ENCODE measurements at places on chromosomes 7 and 10.

DNA sequence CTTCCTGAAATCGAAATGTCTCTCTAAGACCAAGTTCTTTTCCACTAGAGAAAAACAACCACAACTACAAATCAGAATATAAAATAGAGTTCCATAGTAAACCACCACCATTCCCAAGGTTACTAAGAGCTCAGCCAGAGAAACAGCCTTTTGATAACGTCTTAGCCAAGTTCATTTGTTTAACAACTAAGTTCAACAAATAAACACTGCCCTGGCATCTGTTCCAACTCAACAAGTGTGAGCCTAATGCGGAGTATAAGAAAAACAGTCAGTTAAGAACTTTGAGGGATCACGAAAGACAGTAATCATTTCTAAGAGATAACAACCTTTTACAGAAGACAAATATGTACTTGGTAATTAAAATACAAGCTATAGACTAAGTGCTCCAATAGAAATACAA, 77.3 kb downstream of the CALD1 start:
- no peak for DNase-seq

DNA sequence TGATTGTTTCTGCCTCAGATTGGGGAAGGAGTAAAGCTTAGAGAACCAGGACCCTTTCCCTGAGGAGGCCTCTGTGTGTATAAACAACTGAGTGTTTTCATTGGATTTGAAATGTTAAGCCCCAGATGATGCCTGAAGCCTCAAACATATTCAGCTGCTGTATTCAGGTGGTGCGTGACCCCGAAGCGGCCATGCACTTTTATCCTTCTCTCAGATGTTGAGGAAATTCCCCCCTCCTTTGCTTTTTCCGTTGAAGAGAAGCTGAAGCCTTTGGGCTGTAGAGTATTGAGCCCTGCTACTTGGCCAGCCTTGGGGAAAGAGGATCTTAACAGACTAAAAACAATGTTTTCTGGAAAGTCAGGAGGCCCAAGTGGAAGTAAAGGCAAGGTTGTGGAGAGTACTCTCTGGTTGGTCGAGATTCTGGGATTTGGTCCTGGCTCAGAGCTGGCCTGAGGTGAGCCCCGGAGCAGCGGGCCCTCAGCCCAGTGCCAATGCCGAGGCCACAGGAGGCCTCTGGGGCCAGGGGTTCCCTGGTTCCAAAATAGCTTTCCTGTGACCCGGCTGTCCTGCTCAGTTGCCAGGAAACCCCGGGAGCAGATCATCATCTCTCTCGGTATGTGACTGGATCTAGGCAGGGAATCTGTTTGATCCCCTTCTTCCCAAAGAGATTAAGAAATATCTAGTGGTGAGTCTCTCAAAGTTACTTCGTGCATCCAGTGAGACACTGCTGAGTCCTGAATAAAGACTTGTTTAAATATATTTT, 22.5 kb downstream of the FKBP6 start:
- DNase-seq = no peak

DNA sequence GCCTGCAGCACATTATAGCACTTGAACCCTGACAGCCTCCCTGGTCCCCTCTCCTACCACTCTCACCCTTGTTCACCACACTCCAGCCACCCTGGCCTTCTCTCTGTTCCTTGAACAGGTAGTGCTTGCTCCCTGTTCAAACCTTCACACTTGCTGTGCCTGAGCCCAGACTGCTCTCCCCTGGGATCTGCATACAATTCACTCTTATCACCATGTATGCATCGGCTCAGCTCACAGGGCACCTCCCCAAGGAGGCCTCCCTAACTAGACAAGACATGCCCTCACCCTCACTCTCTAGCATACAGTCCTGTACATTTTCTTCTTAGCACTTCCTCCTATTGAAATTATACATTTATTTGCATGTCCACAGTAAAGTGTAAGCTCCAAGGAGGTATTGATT, 59.3 kb downstream of the FAM13C start:
- no peak for DNase-seq

GRCh38 chr10:69957886-69958555, 94.6 kb upstream of the MACROH2A2 start:
- DNase-seq = no peak

GRCh38 chr10:47042780-47043750, 131.8 kb downstream of the PTPN20 start:
- no peak for DNase-seq

DNA sequence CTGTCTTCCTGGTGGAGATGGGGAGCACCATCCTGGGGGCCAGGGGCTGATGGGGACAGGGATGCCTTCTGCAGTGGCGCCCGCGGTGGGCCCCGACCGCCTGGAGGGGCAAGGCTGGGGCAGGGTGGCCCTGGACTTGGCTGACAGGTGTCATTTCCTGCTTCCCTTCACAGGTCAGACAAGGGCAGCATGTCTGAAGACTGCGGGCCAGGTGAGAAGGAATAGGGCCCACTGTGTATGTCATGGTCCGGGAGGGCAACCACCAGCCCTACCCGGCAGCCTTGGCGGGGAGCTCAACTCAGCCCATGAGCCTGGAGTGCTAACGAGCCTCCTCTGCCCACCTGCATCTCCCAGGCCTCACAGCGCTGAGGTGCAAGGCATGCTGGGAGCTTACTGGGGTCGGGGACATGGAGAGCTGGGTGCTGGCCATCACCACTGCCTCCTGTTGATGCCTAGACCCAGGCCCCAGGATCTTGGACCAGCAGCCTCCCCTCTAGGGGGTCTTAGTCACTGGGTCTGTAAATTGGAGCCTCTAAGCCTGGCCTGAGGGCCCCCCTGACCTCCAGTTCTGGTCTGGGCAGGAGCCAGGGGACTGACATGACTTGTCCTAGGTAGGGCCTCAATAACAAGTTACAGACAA, 28.0 kb upstream of the SRRM3 start:
- DNase-seq = no peak

DNA sequence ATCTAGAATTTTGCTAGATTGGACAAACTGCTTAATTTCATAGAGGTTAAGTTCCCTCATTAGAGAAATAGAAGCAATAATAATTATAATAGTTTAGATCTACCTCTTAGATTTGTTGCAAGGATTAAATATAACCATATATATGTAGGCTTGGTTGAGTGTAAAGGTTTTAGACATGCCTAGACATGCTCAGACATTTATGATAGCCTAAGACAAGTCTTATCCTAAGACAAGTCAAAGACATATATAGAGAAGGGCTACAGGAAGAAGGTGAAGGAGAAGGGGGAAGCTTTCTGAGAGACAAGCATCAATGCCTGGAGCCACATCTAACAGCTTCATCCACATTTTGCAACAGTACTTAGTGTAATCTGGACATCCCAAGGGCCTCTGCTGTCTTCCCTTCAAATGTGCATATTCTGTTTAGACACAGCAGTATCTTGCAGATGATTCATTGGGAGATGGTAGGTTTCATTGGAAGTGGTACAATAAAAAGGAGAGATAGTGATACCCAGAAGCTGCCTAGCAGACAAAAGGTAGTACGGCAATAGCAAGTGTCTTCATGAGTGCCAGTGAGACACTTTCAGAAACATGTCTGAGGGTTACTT, 146.5 kb downstream of the HGF start:
- no peak for DNase-seq

- no peak for DNase-seq
Observed at GRCh38 chr10:117351558-117351957, 23.7 kb downstream of the PDZD8 start.

DNA sequence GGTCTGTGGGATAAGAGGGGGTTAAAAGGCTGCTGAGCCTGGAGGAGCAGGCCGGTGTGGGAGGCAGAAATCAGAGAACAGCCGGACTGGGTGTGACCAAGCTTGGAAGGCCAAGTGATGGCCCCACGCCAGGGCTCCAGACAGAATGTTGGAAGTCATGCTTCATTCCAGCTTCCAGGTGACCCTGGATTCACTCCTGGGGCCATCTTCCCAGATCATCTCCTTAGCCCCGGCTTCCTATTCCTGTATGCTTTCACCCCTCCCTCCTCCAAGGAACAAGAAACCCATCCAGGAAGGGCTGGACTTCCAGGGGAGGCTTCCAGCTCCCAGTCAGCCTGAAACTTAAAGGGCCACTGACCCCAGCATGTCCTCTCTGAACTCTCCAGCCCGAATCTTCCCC, 1.0 kb downstream of the INMT start:
- no peak for DNase-seq

DNA sequence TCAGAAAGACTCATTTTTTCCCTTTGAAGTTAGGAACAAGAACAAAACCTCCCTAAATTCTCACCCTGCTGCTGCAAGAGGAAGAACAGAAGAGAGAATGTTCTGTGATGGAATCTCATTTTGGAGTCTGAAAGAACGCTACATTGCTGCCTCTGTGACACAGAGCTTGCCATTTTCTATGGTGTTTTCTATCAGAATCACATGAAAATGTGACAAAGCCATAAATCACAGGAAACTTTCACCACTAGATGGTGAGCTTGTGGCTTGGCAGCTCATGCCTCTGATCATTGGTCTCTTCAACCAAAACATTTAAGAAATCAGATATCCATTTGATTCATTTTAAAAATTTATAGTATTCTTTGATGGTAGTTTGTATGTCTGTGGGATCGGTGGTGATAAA, 82.9 kb downstream of the CADPS2 start:
- DNase-seq = no peak

DNA sequence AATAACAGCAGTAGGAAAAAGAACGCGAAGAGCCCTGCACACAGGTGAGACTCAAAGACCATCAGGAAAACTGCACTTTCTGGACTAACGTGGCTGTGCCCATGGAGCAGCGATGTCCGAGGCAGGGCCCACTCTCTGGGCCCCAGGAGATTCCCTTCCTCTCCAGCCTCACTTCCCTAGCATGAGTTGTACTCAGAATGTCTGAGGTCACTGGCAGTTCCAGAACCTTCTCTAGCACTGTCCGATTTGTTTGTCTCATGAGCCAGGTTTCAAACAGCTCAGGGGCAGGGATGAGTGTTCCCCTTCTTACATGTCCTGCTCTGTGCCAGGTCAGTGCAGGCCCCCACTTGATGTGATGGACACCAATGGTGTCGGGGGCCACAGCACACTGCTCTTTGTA, 484.2 kb downstream of the PTPRN2 start:
- no peak for DNase-seq

DNA sequence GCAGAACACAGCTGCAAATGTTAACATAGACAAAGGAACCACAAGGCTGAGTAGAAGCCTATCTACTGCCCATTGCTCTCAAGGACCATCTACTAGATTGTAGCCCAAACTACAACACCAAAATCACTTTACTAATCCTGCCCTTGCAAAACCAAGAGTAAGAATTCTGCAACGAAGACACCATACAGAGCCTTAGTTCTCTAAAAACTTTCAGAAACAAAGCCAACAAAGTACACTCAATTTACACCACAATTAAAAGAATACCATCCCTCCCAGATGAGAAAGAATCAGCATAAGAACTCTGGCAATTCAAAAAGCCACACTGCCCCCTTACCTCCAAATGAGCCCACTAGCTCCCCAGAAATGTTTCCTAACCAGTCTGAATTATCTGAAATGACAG, 294.3 kb downstream of the CTNNA3 start:
- no peak for DNase-seq

DNA sequence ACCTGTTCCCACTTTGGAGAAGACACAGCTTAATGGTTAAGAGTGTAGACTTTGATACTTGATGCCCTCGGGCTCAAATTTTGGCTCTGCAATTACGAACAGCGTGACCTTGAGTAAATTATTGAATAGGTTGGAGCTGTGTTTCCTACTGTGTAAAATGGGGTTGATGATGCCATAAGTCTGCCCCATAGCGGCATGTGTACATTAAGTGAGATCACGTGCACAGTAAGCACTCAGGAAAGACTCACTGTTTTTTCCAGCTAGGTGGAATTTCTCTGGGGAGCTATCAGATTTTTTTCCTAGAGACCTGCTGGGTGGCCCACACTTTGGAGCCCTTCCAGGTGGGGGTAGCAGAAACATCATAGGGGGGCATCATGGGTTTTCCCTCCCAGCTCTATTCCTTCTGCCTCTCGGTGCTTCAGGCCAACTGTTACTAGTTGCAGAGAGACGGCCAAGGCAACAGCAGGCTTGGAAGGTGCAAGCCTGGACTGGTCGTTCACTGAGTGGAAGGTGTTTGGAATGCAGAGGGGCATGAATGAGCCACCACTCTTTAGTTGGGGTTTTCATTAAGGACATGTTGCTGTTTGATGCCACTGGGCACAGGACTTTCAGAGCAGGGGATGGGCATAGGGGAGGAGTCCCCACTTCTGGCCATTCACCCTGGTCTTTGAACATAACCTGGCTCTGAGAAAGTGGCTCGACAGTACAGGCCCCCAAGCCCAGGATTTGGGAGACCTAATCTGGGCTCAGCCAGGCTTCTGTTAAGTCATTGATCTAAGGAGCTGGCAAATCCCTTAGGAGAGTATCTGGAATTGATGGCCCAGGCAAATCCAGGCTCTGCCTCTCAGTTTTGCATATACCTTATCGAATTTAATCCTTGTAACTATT, 64.0 kb downstream of the SYPL1 start:
- no peak for DNase-seq

DNA sequence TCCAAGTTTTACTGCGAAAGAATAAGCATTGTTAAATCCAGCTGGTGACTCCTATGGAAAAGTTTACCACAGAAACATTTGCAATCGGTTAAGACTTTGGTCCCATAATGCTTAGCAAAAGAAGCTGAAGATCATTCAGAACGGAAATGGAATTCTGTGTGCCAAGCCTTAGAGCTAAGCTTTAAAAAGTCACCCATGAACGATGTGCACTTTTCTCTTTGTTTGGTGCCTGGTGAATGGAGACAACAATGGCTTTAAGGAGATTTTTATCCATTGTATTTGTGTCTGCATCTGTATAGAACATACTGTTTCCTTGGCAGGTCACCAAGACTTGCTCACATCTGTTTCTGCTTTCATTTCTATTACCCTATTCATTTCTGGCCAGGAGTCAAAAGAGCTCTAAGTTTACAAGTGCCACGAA, 26.3 kb upstream of the COL1A2 start:
- no peak for DNase-seq

DNA sequence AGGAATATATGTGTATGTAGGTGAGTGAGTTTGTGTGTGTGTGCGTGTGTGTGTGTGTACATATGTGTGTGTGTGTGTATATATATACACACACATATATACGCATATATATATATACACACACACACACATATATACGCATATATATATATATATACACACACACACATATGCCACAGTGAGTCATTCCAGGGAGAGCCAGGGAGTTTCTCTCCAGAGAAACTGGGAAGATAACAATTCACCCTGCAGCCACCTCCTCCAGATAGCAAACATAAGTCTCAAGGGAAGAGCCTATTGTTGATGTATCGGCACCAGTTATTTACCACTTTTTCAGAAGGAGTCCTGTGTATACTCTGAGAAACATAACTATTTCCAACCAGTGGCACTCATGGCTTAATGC, 102.3 kb upstream of the STK17A start:
- no peak for DNase-seq

- DNase-seq = no peak
Observed at GRCh38 chr10:58577437-58577777, 64.7 kb downstream of the BICC1 start.

GRCh38 chr10:64636461-64636860, 1115.3 kb downstream of the REEP3 start:
- DNase-seq = no peak

- DNase-seq = no peak
Observed at GRCh38 chr10:73228247-73228646, 18.8 kb downstream of the DNAJC9 start.

- DNase-seq = no peak
Observed at GRCh38 chr10:27612551-27613035, 108.5 kb downstream of the RAB18 start.

GRCh38 chr10:3525832-3526449, 259.1 kb downstream of the KLF6 start:
- DNase-seq = no peak

Measured in stimulated activated CD4-positive, alpha-beta T cell treated with anti-CD3 and anti-CD28 coated beads, Interleukin-15, amount 100 ng/mL, for 1 hour (primary cell).